Astrocyte (in vitro differentiated cells and primary cell): ENCODE measurements at places on chromosomes 5 and 9. TPM values are rescaled to one million over a fixed set of nuclear protein-coding genes. Genes with fewer than 3 reads are reported as not detected.

- DNase-seq = no peak
Measured at GRCh38 chr9:90774682-90775081, 26.9 kb upstream of the SYK start.

DNA sequence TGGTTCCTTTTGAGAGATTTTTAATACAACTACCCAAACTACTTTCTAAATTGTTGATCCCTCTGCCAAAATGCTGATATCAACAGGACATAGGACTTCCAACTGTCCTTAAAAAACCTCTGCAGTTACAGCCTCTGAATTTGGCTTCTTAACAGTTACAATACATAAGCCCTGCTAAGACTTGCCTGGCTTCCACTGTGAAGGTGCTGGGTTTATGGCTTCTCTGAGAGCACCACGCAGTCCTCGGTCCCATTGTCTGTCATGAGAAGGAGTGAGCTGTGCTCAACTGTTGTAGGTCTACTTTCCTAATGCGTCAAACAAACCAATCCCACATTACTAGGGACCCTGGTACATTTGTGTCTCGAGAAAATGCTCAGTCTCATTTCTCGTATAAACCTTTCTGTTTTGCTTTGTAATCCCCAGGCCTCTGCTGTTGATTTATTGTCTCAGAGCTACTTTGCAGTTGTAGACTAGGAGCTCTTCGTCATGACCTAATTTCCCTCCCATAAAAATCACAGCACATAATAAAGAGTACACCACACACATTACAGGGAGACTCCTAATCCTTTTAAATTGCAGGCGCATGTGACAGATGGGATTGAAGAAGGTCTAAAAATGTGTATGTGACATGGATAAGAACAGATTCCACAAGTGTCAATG is 274.9 kb downstream of the NR3C1 start:
- DNase-seq = no peak

DNA sequence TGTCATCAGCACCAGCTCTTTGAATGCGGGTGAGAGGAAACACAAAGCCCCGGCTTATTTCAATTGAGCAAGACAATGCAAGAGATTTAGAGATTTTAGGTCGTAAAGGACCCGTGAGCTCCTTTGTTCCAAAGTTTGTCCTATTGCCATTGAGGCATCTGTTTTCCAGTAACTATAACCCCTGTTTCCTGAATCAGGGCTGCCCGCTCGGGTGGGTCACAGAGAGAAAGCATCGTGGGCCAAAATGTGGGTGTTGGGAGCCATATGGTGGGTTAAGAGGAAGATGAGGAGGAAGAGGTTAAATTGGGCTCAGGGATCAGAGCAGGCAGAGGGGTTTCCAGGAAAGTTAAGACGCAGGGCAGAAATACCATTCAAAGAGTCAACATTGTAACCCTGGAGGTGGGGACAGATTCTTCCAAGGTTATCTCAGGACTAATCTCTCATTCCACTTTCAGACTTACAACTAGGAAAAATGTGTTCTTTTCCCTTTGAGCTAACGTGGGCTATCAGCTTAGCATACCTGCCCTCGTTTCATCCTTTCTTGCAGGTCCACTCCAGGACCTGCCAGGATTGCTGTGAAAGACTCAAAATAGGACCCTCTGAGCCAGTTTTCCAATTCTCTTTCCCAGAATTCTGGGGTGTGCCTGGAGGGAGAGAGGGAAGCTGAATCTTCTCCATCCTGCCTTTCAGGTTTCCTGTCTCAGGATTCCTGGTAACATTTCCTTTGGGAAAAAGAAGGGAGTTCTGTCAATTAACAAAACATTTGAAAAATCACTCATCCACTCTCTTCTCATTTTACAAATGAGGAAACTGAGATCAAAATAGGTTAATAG is 95.5 kb upstream of the TAF11L2 start:
- no peak for DNase-seq

PPP3R2 gene
- total RNA-seq = not detected in 2 replicates

SLCO6A1 gene
- total RNA-seq = not detected in 2 replicates

DNA sequence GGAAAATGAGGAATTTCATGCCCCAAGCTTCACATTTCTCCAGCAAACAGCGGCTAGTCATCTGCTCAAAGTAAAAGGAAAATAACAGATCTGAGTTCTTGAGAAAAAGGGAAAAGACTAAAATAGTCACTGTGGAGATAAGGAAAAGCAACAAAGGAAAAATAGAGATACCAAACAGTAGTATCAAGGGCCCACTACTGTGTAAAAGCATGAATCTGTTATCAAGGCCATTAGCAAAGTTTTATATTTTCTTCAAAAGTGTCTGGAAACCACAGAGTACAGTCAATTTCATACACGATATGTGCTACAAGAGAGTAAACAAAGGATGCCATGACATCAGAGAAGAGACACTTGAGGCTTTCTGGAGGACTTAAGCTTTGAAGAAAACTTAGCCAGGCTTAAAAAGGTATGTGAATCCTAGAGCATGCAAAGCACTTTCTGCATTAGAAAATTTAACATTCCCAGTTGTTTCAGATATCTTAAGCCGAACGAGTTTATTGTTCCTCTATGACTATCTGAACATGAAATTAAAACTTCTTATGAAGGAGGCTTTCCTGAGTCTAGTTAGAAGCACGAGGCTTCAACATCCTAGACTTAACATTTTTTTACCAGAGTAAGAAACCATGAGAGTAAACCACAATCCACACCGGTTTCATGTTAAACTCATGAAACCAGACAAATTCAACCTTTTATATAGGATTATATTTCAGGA is 1.2 kb downstream of the TTC33 start:
- DNase-seq = peak; percentile 58

GMCL2 gene
- not detected in 2 replicates for total RNA-seq

DNA sequence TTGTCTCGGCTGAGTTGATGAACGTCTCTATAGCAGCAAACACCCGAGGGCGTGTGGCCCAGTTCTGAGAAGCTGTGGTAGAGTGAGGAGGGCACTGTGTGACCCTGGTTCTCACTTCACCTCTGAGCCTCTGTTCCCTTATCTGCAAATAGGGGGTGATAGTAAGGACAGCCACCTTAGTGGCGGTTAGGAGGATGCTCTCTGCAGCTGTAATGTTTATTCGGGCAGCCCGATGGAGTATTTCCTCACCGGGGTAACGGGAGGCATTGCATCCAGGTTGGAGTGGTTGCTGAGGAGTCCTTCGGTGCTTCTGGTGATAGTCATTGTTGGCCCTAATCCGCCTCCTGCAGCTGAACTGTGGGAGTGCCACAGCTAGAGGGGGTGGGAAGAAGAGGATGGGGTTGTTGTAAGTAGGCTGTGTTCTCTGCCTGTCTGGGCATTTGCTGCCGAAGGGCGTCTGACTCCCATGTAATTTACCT is 13.9 kb downstream of the PRRC2B start:
- no peak for DNase-seq

GRCh38 chr9:85914108-85914507 is 26.8 kb upstream of the NAA35 start:
- no peak for DNase-seq

VCAN gene
- 431 and 542 TPM in 2 replicates for total RNA-seq

NME5 gene
- 2.9 and 3.2 TPM in 2 replicates for total RNA-seq

DNA sequence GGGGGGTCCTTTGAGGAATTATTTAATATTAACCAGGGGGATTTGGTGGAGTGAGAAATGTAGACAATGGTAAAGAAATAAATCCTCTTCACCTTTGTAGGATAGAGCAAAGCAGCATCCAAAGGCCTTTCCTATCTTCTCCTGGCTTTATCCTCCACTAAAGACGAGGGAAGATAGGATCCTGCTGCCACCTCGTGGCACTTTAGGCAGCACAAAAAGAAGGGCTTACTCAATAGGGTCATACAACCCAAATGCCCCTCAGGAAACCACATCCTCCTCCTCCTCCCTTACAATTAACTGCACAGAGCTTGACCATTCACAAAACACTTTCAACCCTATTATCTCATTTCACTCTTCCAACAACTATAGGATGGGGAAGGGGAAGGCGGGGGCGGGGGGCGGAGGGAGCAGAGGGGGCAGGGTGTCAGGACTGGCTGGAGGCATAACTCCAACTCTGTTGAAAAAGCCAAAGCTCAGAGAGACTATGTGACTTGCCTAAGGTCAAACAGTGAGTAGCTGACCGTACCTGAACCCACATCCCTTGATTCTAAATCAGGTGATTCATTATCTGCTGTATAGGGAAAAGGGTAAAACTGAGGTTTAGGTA is 45.4 kb upstream of the MYOT start:
- DNase-seq = peak; percentile 23

DNA sequence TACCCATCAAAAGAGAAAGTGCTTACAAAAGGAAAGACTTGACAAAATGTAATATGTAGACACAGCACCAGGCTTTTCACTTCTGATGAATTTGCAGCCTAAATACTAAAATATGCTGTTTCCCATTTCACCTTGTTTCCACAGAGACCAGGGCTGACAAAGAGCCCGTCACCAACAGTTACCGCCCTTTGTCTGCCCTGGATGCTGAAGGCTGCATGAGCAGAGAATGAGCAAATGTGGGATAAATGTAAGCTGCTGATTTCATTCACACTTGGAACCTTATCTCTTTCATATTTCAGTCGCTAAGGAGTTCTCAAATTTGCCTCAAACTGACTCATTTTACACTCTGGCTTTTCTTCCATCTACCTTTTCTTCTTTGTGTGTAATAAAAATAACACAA is 213.9 kb downstream of the TMEM167A start:
- peak; percentile 5 for DNase-seq

GRCh38 chr5:171623551-171624097 is 162.0 kb upstream of the SMIM23 start:
- no peak for DNase-seq

NMUR2 gene
- not detected in 2 replicates for total RNA-seq

NKD2 gene
- total RNA-seq = 0.41 and 0.48 TPM in 2 replicates

DNA sequence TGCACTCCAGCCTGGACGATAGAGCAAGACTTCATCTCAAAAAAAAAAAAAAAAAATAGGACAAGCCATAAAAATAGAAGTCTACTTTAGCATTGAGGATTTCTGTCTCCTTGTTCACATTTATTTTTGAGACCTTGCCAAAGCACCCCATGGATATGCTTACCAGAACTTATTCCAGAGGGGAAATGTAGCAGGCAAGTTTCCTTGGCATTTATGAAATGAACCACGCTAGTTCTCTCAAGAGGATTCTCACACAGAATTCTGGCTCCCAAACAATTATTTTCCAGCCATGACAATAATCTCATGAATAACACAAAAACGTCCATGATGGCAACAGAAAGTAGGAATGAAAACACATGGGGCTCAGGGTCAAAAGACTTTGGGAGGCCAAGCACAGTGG is 23.4 kb upstream of the GPX8 start:
- DNase-seq = no peak

- DNase-seq = no peak
Measured at GRCh38 chr9:103319979-103320378, 324.8 kb downstream of the CYLC2 start.

DNA sequence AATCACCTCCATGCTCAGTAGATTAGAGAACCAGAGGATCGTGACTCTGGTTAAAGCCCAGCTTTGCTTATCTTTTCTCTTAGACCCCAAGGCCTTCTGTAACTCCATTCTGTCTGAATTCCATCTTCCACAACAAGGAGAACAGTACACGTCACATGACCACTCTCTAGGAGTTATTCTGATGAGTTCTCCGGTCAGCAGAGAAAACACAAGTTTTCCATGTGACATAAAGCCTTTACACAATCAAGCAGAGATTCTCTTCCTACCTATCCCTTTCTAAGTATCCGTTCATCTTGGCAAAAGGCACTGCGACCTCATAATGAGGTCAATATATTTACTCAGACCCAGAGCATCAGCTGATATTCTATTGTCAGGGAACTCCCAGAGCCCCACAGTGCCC is 112.3 kb downstream of the TRPM6 start:
- DNase-seq = no peak

DNA sequence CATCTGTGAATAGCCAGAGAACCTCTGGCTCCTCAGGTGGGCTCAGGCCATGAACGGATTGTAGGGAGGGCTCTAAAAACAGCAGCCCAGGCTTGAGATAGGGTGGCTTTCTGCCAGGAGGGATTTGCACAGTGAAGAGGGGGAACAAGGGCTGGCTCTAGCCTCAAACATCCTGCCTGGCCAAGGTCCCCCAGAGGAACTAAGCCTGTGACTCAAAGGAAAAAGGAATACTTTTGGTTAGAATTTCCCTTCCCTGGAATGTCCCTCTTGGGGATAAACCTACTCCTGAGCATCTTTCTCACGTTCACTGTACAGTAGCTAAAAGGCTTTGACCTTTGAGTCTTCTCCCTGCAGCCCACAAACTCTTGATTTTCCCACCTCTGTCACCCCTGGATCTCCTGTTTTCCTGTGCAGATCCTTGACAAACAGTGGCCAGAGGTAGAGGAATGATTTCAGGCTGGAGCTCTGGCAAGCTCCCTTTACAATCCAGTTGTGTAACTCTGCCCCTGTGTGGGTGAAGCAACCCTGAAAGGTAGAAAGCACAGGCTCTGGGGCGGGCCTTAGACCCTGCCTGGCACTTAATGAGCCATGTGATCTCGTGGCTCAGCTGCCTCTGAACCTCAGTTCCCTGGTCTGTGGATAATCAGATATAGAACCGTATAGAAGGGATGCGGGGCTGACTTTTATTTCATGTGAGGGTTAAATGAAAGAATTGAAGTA is 17.4 kb downstream of the SEC61B start:
- peak; percentile 51 for DNase-seq

CCDC192 gene
- total RNA-seq = not detected in 2 replicates

DNA sequence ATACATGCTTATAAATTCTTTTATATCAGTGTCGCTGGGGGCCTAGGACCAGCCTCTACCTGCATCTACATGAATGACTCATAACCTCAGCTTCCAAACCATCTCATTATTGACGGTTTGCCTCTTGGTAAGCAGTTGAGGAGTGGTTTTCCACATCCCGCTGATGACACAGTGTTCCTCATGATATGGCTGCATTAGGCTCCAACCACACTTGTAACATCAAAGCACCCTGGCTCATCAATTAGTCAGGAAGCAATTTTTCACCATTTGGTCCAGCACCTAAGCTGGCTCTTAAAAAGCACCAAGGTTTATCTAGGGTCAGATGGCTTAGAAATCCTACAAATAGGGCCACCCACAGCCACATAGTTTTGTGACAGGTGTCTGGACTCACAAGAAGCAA is 402.4 kb downstream of the ARHGEF28 start:
- peak; percentile 90 for DNase-seq

POU5F2 gene
- total RNA-seq = 0.43 and 0.54 TPM in 2 replicates

GRCh38 chr9:97773723-97774122 is 76.6 kb upstream of the XPA start:
- peak; percentile 35 for DNase-seq

DNA sequence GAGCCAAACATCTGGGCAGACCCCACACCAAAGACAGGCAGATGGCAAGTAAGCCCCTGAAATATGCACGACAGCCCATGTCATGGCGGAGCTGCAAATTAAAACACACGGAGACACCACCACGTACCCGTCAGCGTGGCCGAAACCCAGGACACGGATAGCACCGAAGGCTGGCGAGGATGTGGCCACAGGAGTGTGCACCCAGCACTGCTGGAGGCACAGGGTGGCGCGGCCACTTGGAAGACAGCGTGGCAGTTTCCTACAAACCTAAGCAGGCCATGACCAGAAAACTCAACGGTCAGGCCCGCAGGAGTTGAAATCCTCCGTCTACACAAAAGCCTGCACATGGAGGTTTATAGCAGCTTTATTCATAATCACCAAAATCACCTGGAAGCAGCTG is 12.8 kb downstream of the SLC9A3 start:
- DNase-seq = no peak

- peak; percentile 76 for DNase-seq
Measured at GRCh38 chr5:37696190-37697021, 143.4 kb downstream of the GDNF start.
